ENCODE measurements at places on chromosomes 3 and 15.

- DNase-seq, result no peak
Measured at GRCh38 chr15:67031331-67031730, 34.1 kb upstream of the SMAD3 start.

- DNase-seq, result no peak
Measured at GRCh38 chr3:197465197-197465995, 90.4 kb downstream of the BDH1 start.

GRCh38 chr15:76912430-76912829 lies 7.3 kb upstream of the SCAPER start:
- no peak for DNase-seq

GRCh38 chr3:100403362-100404249 lies 2.3 kb downstream of the LNP1 start:
- DNase-seq, result no peak

- DNase-seq, result no peak
Measured at GRCh38 chr3:64163019-64163754, 62.1 kb downstream of the PRICKLE2 start.

- DNase-seq, result no peak
Measured at GRCh38 chr3:119731560-119732343, 28.9 kb downstream of the CFAP91 start.

DNA sequence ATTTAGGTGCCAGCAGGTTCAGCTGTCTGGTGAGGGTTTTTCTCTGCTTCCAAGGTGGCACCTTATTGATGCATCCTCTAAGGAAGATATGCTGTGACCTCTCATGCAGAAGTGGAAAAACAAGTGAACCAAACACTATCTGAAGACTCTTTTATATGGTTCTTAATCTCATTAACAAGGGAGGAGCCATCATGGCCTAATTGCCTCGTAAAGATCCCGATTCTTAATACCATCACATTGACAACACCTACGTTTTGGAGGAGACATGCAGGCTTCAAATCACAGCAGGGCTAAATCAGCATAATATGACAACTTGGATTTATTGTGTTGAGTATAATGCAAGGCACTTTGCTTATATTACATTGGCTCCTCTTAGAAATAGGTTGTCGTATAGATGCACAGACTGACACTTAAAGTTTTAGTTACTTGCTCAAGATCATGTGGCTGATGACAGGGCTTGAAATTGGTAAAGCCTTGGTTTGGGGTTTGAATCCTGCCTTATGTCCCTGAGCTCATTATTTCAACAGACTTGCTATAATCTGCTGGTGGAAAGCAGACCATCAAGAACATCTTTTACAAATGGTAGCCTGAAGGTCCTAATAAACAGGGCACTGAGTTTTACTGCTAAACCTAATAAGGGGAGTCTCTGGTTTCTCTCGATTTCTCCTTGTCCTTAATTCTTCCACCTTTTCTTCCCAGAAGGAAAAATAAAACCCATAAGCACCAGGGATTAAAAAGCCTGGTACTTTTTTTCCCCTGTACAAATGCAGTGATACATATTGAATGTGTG lies 88.2 kb downstream of the PTPRG start:
- no peak for DNase-seq

- DNase-seq, result no peak
Measured at GRCh38 chr3:98540346-98540745, 8.6 kb downstream of the GPR15 start.

- no peak for DNase-seq
Measured at GRCh38 chr15:94403331-94403730, 172.0 kb downstream of the MCTP2 start.

GRCh38 chr15:64562003-64562640 lies 101.7 kb downstream of the ZNF609 start:
- DNase-seq, result no peak

Data from CD8-positive, alpha-beta memory T cell (primary cell).